Aorta (tissue), 5 donors: ENCODE measurements at places on chromosomes 2 and 18.

GRCh38 chr18:36813824-36814223 lies 15.0 kb downstream of the TPGS2 start:
- no peak for DNase-seq

GRCh38 chr2:64859312-64860212 lies 129.6 kb upstream of the SLC1A4 start:
- DNase-seq: peak; percentile 95

GRCh38 chr18:46174342-46175041 lies 70.3 kb downstream of the HAUS1 start:
- DNase-seq: peak; percentile 79

DNA sequence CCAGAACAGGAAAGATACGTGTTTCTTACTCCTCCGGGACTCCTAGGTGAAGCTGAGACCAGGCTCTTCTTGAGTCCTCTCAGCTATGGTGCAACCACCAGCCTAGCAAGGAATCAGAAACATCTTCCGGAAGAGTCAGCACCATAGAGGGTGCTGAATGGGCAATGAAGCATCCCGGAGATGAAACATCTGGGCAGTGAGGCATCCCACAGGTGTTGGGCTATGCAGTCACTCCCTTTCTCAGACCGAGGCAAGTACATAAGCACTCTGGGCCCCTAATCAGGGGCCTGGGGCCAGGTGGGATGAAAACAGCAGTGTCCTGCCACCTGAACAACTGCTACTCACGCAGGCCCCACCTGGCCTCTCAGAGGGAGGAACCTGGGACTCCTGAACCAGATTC lies 1.4 kb upstream of the CAPN10 start:
- DNase-seq: no peak

DNA sequence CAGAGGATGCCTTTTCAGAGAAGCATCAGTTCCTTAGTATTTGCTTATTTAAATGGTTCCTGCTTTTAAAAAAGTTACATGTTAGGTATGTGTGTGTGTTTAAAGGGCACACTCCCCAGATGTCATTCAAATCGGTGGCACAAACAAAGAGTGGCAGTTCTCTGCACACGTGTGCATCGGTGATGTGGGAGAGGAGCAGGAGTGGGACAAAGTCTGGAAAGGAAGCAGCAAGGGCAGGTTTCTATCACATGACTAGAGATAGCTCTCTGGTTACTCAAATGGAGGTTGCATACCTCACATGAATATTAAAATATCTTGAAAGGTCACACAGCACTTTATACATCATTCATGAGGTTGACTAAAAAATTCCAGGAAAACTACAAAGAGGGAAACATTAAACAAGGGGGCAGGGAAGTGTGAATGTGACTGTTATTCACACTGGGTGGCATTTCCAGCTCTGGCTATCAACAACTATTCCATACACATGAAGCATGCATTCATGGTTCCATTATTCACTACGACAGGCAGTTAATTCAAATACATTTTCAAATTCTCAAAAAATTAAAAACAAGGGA lies 64.7 kb downstream of the SEPTIN10 start:
- DNase-seq: no peak

DNA sequence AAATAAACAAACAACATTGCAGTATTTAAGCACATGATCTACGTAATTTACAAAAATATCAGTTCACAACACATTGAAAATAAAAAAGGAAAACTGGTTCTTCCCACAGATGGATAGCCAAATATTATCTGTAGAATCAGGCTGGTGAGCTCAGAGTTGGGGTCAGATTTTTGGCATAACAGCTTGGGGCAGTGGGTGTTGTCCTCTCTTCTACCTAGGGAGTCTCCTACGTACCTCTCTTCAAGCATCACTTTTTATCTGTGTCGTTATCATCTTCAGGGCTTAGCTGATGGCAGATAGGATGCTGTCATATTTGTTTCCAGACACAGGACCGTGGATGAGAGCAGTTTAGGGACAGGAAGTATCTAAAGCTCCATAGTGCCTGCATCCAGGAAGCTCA lies 46.2 kb downstream of the EMILIN2 start:
- DNase-seq: no peak

- DNase-seq: no peak
These were observed 19.8 kb downstream of the EVX2 start for GRCh38 chr2:176063958-176064357.

GRCh38 chr2:241741016-241741415 lies 6.6 kb downstream of the D2HGDH start:
- no peak for DNase-seq

DNA sequence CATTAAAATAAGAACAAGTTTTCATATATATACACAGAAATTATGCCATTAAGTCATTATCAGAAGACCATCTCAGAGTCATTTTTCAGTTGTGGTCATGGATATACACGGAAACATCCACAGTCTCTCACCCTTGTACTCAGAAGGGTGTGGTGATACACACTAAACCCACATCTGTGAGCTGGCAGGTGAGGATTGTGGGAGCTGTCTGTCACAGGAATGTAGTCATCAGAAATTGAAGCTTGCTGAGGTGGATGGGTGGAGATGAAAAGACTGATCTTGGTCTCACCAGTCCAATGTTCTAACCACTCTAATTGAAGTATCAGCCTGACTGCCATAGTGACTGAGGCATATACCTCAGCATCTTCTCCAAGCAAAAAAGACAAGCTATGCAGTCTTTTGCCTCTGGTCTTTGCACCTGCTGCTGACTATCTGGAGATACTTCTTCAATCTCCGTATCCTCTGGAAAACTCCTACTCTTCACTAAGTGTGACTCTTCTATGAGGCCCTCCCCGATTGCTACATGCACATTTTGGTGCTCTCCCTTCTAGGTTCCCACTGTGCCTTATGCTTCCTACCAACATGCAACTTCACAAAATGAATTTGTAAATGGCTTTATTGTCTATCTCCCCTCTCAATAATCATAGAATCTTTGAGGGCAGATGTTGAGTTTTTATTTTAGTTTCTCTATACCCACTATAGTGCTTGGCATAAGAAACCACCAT lies 232.8 kb downstream of the DYM start:
- no peak for DNase-seq

GRCh38 chr2:149572102-149572953 lies 15.2 kb downstream of the MMADHC start:
- no peak for DNase-seq

DNA sequence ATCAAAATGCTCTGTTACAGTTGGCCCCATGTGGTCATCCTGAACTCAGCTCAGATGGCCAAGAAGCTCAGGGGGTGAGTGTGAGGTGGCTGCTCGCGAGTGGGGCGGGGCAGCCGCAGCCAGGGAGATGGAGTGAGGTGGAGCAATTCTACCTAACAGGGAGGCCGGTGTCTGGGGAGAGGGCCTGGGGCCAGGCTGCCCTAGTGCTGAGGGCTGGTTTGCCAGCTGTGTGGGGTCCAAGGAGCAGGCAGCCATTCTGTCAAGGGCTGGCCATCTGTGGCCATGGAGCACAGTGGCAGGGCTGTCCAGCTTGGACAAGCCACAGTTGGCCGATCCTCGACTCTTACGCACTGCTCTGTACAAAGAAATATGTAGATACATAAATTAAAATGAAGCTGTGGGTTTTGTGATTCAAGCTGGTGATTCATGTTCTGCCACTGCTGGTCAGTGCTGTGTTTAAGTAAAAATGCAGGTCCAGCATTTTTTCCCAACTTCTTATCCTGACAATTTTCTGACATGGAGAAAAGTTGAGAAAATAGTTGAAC lies 82.1 kb downstream of the HS6ST1 start:
- no peak for DNase-seq
